GM23338 (cell line): ENCODE measurements at places on chromosomes 12 and 14.

- no peak overlapping the region for H3K27ac ChIP-seq
- DNase-seq, result peak; percentile 81
- H3K36me3 ChIP-seq, result no peaks in the 10 kb centered on the region
- peaks cover 4% of the 10 kb centered on the region; the same call in 1 of the 2 replicates for H3K4me1 ChIP-seq
- peaks cover 48% of the 10 kb centered on the region for H3K27me3 ChIP-seq
- H3K4me3 ChIP-seq, result peak overlapping the region; percentile 70
These were observed 515 bp upstream of the ABCC9 start for GRCh38 chr12:21941506-21942376.

- H3K27ac ChIP-seq, result no peak overlapping the region
- H3K4me3 ChIP-seq, result no peak overlapping the region
- H3K27me3 ChIP-seq, result no peaks in the 10 kb centered on the region
These were observed 150.8 kb upstream of the FSCB start for GRCh38 chr14:44657696-44658388.

DNA sequence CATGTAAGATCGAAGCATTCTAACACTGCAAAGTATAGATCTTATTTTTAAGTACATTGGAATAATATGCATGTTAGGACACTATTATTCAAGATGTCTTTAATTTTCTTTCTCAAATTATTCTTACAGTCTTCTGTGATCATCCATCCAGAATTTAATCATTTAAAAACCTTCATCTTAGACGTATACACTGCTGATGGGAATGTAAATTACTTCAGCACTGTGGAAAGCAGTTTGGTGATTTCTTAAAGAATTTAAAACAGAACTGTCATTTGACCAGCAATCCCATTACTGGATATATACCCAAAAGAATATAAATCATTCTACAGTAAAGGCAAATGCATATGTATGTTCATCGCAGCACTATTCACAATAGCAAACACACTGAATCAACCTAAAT is 3.2 kb upstream of the RPS29 start:
- H3K36me3 ChIP-seq, result peaks cover 6% of the 10 kb centered on the region
- no peak for DNase-seq
- H3K4me1 ChIP-seq, result 0 out of 2 replicates have a peak, but pooled peaks cover 1% of the 10 kb centered on the region
- H3K27me3 ChIP-seq, result no peaks in the 10 kb centered on the region
- no peak overlapping the region for H3K4me3 ChIP-seq

GRCh38 chr12:125006365-125006764 is 12.9 kb downstream of the BRI3BP start:
- peak overlapping the region; percentile 32; the same call in 1 of the 2 replicates for H3K27ac ChIP-seq
- H3K4me3 ChIP-seq, result no peak overlapping the region
- no peaks in the 10 kb centered on the region for H3K27me3 ChIP-seq
- H3K36me3 ChIP-seq, result no peaks in the 10 kb centered on the region
- DNase-seq, result no peak
- H3K4me1 ChIP-seq, result no peaks in the 10 kb centered on the region

GRCh38 chr14:103960457-103961055 is 18.2 kb upstream of the RD3L start:
- no peaks in the 10 kb centered on the region for H3K36me3 ChIP-seq
- H3K27me3 ChIP-seq, result no peaks in the 10 kb centered on the region
- no peak overlapping the region for H3K27ac ChIP-seq
- no peak overlapping the region for H3K4me3 ChIP-seq

DNA sequence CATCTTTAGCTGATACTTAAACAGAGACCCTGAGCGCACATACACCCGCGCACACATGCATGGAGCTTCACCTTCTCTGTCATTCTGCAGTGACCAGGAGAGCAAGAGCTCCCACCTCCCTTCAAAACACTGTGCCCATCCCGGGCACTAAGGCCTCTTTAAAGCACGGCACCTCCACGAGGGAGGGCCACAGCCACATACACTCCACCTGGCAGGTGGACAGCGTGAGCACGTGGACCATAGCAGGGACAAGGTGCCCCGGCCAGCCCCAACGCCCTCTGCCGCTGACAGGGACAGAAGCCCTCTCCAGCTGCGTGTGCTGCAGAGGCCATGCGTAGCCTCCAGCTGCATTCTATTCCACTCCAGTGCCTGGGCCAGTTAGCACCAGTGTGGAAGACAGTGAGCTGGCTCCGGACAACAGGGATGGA is 5.4 kb downstream of the GAPDH start:
- peak overlapping the region; percentile 47; the same call in 1 of the 2 replicates for H3K4me3 ChIP-seq
- peak overlapping the region; percentile 85 for H3K27ac ChIP-seq
- H3K4me1 ChIP-seq, result peaks cover 22% of the 10 kb centered on the region
- peaks cover 31% of the 10 kb centered on the region for H3K36me3 ChIP-seq
- H3K27me3 ChIP-seq, result no peaks in the 10 kb centered on the region

GRCh38 chr12:87365423-87365822 is 663.8 kb downstream of the C12orf50 start:
- no peak overlapping the region for H3K4me3 ChIP-seq
- H3K27me3 ChIP-seq, result no peaks in the 10 kb centered on the region
- DNase-seq, result no peak
- H3K4me1 ChIP-seq, result no peaks in the 10 kb centered on the region

- H3K36me3 ChIP-seq, result no peaks in the 10 kb centered on the region
- H3K4me1 ChIP-seq, result no peaks in the 10 kb centered on the region
- H3K27me3 ChIP-seq, result no peaks in the 10 kb centered on the region
These were observed 8.6 kb downstream of the WDR89 start for GRCh38 chr14:63632932-63633514.

DNA sequence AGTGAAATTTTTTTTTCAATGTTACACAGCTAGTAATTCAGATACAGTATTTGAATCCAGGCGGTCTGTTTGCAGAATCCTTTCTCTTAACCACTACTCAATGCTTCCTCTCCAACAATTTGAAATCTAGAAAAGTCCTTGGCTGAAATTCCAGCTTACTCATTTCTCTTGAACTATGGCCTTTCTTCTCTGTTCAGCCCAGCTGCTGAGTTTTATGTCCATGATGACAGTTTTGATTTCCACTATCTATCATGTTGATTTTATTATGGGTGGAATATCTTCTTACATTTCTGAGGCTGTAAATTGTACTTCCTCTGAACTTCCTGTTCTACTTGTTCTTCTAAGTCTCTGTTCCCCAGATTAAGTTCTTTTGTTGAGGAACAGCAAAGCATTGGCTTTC is 315.3 kb downstream of the DIO2 start:
- no peaks in the 10 kb centered on the region for H3K27me3 ChIP-seq
- H3K4me3 ChIP-seq, result no peak overlapping the region
- H3K27ac ChIP-seq, result no peak overlapping the region
- DNase-seq, result no peak
- no peaks in the 10 kb centered on the region for H3K4me1 ChIP-seq
- no peaks in the 10 kb centered on the region for H3K36me3 ChIP-seq

- no peak overlapping the region for H3K27ac ChIP-seq
- peak; percentile 22 for DNase-seq
- no peaks in the 10 kb centered on the region for H3K36me3 ChIP-seq
These were observed 183.1 kb downstream of the KLHL28 start for GRCh38 chr14:44778604-44779003.

DNA sequence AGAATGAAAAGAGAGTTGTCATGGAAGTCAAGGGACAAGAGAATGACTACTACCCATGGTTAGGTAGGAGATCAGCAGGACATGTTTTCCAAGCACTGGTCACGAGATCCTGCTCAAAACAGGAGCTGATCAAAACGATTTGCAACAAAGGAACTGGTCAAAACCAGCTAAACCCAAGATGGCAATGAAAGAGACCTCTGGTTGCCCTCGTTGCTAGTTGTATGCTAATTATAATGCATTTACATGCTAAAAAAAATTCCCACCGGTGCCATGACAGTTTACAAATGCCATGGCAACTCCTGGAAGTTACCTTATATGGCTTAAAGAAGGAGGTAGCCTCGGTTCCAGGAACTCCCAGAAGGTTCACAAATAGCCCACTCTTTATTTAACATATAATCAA is 95.0 kb upstream of the OTX2 start:
- no peak overlapping the region for H3K4me3 ChIP-seq
- peaks cover 33% of the 10 kb centered on the region for H3K4me1 ChIP-seq
- H3K27ac ChIP-seq, result no peak overlapping the region

- H3K4me3 ChIP-seq, result no peak overlapping the region
- no peaks in the 10 kb centered on the region for H3K36me3 ChIP-seq
- DNase-seq, result no peak
These were observed 109.7 kb downstream of the TMTC3 start for GRCh38 chr12:88251798-88252197.

- no peaks in the 10 kb centered on the region for H3K36me3 ChIP-seq
- no peaks in the 10 kb centered on the region; the same call in 1 of the 2 replicates for H3K4me1 ChIP-seq
- H3K27ac ChIP-seq, result no peak overlapping the region
- no peak overlapping the region for H3K4me3 ChIP-seq
- H3K27me3 ChIP-seq, result no peaks in the 10 kb centered on the region
- no peak for DNase-seq
These were observed 337.2 kb downstream of the RPS29 start for GRCh38 chr14:49249022-49249421.

DNA sequence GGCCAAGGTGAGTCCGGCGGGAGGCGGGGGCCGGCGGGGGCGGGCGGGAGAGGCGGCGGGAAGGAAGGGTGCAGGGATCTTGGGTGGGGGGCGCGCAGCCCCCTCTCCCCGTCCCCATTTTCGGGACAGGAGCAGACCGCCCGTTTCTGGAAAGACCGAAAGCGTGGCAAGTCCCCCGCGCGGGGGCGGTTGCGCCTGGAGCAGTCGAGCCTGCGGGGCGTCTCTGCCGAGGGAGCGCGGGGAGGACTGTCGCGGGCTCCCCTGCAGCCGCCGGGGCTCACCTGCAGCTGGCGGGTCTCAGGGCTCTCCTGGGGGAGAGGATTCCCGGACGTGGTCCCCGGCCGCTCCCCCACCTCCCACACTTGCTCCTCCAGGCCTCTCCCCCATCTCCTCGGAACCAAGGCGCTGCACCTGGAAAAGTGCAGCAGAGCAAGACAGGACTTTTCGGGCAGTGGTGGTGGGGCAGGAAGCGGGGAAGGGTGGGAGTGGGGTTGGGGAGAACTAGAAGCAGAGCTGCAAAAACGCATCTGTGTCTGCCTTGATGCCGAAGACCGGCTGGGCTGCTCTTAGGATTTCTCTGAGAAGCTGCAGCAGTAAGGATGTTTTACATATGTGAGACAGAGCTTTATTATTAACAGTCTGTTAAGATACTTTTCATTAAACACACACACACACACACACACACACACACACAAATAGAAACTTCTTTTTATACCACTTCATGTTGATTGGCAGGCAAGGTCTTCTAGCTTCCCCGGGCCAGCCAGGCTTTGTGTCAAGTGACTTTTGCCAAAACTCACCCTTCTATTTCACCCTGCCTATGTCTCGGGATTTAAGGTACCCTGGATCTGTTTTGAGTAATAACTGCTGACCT is 677 bp downstream of the C12orf75 start:
- H3K27me3 ChIP-seq, result peaks cover 13% of the 10 kb centered on the region
- peak; percentile 36 for DNase-seq
- peak overlapping the region; percentile 75 for H3K4me3 ChIP-seq
- H3K27ac ChIP-seq, result no peak overlapping the region
- H3K36me3 ChIP-seq, result no peaks in the 10 kb centered on the region

DNA sequence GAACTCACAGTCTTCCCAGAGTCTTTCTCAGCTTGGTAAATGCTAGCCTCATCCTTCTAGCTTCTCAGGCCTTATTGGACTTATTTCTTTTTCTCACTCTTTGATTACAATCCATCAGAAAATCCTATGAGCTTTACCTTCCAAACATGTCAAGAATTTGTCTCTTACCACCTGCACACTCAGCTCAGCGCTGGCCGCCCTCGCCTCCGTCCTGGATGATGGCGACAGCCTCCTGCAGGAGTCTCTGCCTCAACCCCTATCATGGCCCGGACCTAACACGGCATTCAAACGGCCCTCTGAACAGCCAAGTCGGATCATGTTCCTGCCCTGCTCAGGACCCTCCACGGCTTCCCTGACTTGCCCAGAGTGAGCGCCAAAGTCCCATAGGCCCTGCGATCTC is 333.1 kb upstream of the FKBP4 start:
- no peak overlapping the region for H3K4me3 ChIP-seq
- no peak overlapping the region for H3K27ac ChIP-seq
- no peaks in the 10 kb centered on the region for H3K4me1 ChIP-seq
- H3K27me3 ChIP-seq, result no peaks in the 10 kb centered on the region
- no peaks in the 10 kb centered on the region for H3K36me3 ChIP-seq

DNA sequence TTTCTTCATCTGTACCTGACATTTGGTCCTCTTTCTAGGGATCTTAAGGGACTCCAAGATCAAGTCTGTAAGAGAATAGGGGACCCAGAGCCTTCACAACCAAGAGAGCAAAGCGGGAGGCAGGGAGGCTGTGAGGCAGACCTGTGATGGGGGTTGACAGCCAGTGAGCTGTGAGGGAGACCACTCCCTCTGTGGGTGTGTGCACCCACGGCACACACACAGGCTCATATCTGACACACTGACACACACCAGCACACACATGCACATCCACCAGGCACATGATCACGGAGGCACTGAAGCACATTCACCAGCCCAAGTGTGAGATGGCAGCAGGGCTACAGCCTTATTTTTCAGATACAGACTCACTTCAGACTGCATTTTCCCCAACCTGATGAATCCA is 55.2 kb downstream of the SPTB start:
- H3K27me3 ChIP-seq, result no peaks in the 10 kb centered on the region
- no peak overlapping the region for H3K4me3 ChIP-seq
- peaks cover 3% of the 10 kb centered on the region; the same call in 1 of the 2 replicates for H3K4me1 ChIP-seq
- DNase-seq, result no peak

- no peaks in the 10 kb centered on the region for H3K4me1 ChIP-seq
- H3K27me3 ChIP-seq, result no peaks in the 10 kb centered on the region
- no peaks in the 10 kb centered on the region for H3K36me3 ChIP-seq
- no peak overlapping the region for H3K4me3 ChIP-seq
- no peak for DNase-seq
These were observed 592.4 kb downstream of the SOX5 start for GRCh38 chr12:23356927-23357708.

DNA sequence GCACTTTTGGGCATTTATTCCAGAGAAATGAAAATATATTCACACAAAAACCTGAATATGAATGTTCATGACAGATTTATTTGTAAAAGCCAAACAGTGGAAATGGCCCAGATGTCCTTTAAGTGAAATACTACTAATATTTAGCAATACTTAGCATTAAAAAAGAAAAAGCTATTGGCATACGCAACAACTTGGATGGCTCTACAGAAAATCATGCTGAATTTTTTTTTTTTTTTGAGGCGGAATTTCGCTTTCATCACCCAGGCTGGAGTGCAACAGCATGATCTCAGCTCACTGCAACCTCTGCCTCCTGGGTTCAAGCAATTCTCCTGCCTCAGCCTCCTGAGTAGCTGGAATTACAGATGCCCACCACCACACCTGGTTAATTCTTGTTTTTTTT is 24.1 kb downstream of the FGD6 start:
- H3K36me3 ChIP-seq, result no peaks in the 10 kb centered on the region
- H3K27me3 ChIP-seq, result no peaks in the 10 kb centered on the region
- H3K4me3 ChIP-seq, result no peak overlapping the region
- peaks cover 19% of the 10 kb centered on the region for H3K4me1 ChIP-seq
- H3K27ac ChIP-seq, result no peak overlapping the region
- DNase-seq, result no peak
